ENCODE measurements at places on chromosomes 12 and 14. TPM values are rescaled to one million over a fixed set of nuclear protein-coding genes. Genes with fewer than 3 reads are reported as not detected.

DNA sequence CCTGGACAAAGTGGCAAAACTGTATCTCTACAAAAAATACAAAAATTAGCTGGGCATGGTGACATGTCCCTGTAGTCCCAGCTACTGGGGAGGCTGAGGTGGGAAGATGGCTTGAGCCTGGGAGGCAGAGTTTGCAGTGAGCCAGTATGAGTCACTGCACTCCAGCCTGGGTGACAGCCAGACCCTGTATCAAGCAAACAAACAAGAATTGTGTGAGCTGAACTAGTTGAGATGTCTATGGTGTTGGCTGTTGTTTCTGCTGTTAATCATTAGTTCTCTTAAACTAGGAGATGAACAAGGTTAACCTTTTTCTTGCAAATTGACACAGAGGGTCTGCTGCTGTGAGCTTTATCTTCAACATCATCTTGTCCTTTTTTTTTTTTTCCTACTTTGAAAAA lies 23.6 kb downstream of the RASSF3 start:
- peak; percentile 80 for ATAC-seq

Gene FAM90A1
- 0.16 TPM for total RNA-seq

GRCh38 chr14:104588066-104588857 lies 8.7 kb downstream of the C14orf180 start:
- ATAC-seq, result no peak

DNA sequence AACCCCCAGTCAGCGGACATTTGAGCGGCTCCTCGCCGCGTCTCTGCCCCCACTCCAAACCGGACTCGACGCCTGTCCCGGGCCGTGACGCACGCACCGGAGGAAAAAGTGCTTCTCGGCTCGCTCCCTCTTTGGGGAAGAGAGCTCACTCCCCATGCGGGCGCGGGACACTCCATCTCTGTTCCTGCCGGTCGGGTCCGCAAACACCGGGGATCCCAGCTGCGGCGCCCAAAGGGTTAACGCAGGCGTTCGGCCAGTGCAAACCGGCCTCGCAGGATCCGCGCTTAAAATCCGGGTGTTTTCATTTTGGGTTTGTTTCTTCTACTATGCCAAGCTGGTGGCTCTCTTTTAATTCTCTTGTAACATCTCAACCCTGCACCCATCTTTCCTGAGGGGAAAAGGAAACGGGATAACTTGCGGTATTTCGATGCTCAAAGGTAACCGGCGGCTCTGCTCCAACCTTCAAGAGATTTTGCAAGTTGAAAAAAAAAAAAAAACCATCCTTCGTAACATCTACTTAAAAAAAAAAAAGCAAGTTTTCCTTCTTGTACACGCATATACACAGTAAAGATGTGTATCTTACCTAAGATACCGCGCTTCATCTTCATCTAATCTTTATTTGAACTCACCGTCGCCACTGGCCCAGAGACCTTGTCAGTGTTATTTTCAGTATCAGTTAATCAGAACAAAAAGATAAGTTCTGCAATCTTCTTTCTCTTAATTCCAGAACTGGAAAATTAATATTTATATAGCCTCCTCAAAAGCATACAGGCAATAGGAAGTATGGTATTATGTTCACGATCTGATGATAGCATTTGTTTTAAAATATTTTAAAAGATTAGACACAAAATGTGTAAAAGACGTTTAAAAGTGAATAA lies 1.6 kb upstream of the ATP2B1 start:
- ATAC-seq, result peak; percentile 0

DNA sequence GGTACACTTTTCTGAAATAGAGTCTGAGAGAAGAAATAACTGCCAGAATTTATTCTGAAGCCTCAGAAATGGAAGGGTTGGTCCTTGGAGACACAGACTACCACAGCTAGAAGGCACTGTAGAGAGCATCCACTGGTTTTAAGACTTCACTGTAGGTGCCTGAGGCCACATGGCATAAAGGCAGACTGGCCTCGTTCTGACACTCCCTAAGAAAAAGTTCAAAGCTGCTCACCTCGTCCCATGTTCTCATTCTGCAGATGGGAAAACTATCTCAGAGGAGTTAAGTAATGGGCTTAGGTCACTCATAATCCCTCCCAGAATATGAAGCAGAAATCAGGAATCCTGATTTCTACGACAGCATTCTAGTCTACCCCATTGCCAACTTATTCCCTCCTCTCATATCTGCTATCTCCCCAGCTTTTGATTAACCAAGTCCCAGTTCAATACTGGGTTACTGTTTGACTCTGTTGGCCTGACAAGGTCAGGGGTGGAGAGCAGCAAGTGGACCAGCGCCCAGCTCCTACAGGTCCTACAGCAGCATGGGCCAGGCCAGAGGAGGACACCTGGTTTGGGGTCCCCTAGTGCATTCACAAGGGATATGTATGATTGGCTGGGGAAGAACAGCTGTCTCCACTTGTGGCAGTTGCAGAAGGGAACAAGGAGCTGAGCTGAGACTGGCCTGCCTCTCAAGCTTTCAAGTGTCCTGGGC lies 3.7 kb downstream of the ITGA5 start:
- ATAC-seq, result no peak

Gene SERPINA5
- total RNA-seq, result 0.28 TPM

- no peak for ATAC-seq
Observed at GRCh38 chr12:12156828-12157227, 86.1 kb downstream of the BCL2L14 start.

DNA sequence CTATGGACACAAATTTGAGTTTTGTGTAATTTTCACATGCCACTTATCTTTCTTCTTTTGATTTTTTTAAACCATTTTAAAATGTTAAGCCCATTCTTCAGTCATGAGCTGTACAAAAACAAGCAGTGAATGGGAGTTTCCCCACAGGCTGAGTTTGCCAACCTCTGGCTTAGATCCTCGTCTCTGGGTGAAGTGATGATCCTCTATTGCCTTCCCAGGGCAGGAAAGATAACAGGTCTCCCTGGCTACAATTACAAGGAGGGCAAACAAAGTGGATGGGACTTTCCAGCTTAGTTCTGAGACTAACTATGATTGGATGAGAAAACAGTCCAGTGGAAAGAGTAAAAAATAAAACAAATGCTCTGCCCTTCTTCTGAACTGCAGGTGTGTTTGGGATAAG lies 203.7 kb downstream of the SPTSSA start:
- ATAC-seq, result peak; percentile 38

GRCh38 chr14:90535556-90536090 lies 138.8 kb downstream of the CALM1 start:
- peak; percentile 5 for ATAC-seq

GRCh38 chr12:57765698-57766463 lies 997 bp downstream of the CYP27B1 start:
- ATAC-seq, result peak; percentile 21

- no peak for ATAC-seq
Observed at GRCh38 chr12:125122668-125123067, 57.4 kb downstream of the AACS start.

Gene VDR
- 18.0 TPM for total RNA-seq

Gene MLH3
- total RNA-seq, result 10.6 TPM

Gene TEAD4
- total RNA-seq, result 11.0 TPM

GRCh38 chr12:1726753-1727152 lies 35.9 kb downstream of the ADIPOR2 start:
- ATAC-seq, result no peak

Gene EFS
- 27.6 TPM for total RNA-seq

DNA sequence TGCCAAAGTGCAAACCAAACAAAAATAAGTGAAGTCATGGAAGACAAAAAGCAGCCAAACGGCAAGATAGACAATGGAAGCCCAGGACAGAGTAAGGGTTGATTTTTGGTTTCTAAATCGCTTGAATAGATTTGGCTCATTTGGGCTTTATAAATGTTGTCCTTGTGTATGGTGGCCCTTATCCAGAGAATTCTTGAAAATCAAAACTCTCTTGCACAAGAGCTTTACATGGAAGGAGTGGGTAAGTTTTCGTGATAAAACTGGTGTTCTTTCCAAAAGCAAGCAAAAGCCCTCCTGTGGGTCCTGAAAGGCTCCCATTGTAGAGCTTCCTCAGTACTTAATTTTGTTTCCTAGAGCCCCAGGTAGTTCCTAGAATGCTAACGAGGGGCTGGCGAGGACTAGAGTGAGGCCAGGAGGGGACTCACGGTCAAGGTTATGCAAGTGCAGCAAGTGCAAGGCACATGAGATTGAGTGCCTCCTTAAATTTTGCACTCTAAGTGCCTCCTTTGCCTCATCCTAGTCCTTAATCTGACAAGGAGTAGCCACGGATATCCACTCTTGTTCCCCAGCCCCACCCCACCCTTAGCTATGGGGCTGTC lies 4.1 kb downstream of the SIX6 start:
- no peak for ATAC-seq

DNA sequence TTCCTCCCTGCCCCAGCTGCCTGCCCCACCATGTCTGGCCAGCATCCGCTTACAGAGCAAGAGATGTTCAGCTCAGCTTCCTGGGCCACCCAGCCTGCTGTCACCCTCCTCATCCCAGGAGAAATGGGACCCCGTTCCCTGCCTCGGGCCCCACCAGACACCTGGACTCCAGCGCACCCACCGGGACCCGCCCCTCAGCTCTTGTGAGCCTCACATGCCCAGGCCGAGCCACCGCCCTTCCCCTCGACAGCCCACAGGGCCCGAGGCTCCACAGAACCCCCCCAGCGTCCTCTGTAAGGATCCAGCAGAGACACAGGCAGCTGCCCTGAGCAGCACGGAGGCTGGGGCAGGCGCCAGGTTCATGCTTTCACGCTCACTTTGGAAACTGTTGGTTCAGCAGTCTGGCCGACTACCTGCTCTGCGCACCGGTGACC lies 18.4 kb upstream of the C14orf180 start:
- no peak for ATAC-seq

GRCh38 chr12:42496886-42497285 lies 92.7 kb downstream of the PRICKLE1 start:
- no peak for ATAC-seq

- no peak for ATAC-seq
Observed at GRCh38 chr14:31536201-31536960, 24.8 kb upstream of the NUBPL start.

- no peak for ATAC-seq
Observed at GRCh38 chr12:93215290-93215678, 162.4 kb upstream of the NUDT4 start.

DNA sequence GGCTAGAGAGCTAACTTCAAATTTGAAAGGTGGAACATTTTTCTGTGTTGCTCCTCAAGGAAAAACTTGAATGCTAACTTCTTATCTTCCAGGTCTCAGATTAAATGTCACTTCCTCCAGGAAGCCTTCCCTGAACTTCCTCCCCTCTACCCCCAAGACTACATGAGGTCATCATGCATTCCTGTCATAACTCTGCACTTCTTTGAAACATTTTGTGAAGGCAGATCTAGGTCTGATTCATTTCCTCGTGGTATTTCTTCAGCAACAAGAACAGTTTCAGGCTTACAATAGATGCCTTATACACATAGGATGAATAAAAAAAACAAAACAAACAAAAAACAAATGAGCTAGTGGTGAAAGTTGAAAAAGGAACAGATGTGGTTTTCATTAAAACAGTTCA lies 97.1 kb upstream of the SRRM4 start:
- no peak for ATAC-seq

Gene ING4
- total RNA-seq, result 15.4 TPM

DNA sequence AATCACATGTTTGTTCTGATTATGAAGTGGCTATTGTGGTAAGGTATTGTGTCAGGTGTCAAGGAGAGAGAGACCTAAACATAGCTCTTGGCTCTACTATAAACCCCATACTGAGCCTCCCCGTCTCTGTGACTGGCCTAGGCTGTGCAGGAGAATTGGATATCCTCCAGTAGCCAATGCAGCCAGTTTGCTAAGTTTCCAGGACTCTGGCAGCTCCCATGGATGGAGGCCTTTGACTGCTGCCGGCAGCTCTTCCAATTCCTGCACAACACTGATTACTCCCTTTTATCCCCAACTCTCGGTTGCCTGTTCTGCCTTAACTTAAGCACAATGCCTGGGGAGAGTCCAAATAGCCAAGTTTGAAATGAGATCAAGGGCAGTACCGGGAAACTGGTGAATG lies 59.3 kb downstream of the ABCC9 start:
- no peak for ATAC-seq

Gene FAM186B
- total RNA-seq, result 0.36 TPM

Gene CFAP251
- 18.3 TPM for total RNA-seq

GRCh38 chr12:132196038-132196872 lies 52.0 kb downstream of the NOC4L start:
- peak; percentile 65 for ATAC-seq

DNA sequence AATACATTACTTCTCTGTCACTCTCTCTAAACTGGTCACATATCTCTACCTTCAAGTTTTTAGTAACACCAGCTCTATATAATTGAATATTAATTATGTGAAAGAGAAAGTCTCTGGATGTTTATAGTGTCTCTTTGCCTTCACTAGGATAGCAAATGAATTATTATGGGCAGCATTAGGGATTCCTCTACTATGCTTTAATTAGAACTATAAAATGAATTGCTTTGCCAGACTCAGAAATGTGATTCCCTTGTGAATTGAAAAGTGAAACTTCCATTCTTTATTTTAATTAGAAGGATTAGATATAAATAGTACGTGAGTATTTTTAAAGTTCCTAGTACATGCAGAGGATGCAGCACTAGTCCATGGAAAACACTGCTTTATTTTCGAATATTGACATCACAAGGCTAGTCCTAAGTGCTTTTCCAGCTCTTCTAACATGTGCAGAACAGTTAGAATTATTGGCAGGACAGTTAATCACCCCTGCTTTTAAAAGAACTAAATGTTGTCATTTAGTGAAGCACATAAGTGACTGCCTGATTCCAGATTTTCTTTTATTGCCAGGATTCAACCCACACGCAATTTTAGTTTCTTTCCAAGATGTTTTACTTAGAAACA lies 23.0 kb upstream of the REP15 start:
- ATAC-seq, result no peak

DNA sequence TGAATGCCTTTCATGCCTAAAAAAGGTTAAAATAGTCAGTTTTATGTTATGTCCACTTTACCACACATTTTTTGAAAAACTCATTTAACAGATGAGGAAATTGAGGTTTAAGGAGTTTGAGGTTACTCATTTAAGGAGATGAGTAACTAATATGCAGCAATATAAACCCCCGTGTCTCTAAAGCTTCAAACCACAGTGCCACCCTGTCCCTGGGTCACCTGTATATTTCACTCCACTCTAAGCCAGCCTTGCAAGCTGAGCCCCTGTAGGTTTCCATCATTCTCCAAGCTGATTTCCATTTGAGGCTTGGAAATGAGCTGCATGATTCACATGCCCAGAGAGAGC lies 64.4 kb downstream of the NUAK1 start:
- no peak for ATAC-seq

Gene KRT86
- not detected for total RNA-seq

Gene PPP2R3C
- total RNA-seq, result 11.8 TPM

DNA sequence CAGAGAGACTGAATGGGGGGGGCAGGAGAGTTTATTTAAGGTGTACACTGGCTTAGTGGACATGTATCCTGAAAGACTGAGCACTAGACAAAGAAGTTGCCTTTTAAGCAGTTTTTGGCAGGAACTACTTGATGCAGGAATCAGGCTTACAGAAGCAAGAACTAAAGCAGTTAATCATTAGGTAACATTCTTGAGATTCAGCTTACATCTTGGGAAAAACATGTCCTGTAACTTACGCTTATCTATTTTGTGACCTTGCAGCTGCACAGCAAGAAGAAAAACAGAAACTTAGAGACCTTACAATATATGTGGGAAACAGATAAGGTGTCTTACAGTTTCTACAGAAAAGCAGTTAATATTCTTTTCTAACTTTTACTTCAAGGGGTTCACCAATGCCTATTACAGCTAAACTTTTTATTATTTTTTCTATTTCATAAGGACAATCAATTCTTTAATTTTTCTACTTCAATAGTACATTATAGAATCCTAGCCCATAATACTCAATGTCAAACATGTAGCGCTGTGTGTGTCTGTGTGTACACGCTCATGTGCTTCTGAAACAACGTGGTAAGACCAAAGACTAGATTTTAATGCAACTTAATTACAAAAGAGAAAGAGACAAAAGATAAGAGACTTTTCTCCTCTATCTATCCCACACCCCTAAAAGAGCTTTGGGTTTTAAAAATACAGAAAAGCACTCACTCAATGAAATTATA lies 276.9 kb downstream of the PRKD1 start:
- ATAC-seq, result no peak

All from esophagus mucosa (tissue), 1 donor.